ENCODE measurements at places on chromosomes 5 and 9. TPM values are rescaled to one million over a fixed set of nuclear protein-coding genes. Genes with fewer than 3 reads are reported as not detected.

GRCh38 chr9:14500705-14501104 is 186.8 kb upstream of the NFIB start:
- no peak for DNase-seq

GRCh38 chr9:15349892-15350761 is 43.1 kb upstream of the TTC39B start:
- peak; percentile 22 for DNase-seq

PCDHGA2 gene
- 7.3 TPM for total RNA-seq

GRCh38 chr5:76271836-76272235 is 131.2 kb upstream of the IQGAP2 start:
- DNase-seq = no peak

GRCh38 chr5:43195670-43196265 is 3.7 kb downstream of the NIM1K start:
- DNase-seq = no peak

DNA sequence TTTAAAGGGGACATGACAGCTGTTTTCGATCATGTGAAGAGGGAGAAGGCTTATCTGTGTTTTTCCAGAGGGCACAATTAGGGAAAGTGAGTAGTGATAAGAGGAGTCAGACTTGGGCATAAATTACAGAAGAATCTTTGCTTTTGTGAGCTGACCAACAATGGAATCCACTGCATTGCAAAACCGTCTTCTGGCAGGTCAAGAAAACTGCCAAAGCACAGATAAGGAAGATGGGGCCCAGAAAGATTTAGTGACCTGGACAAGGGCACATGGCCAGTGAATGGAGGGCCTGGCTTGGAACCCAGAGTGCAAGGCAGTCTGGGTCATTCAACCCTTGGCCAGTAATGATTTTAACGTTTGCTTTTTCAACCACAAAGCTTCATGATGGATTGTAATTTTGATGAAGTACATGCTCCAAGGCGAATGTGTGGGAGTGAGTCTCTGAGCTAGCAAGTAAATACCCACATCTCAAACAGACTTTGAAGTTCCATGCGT is 153.2 kb upstream of the MAST4 start:
- DNase-seq = peak; percentile 23

OR1L6 gene
- not detected for total RNA-seq

DNA sequence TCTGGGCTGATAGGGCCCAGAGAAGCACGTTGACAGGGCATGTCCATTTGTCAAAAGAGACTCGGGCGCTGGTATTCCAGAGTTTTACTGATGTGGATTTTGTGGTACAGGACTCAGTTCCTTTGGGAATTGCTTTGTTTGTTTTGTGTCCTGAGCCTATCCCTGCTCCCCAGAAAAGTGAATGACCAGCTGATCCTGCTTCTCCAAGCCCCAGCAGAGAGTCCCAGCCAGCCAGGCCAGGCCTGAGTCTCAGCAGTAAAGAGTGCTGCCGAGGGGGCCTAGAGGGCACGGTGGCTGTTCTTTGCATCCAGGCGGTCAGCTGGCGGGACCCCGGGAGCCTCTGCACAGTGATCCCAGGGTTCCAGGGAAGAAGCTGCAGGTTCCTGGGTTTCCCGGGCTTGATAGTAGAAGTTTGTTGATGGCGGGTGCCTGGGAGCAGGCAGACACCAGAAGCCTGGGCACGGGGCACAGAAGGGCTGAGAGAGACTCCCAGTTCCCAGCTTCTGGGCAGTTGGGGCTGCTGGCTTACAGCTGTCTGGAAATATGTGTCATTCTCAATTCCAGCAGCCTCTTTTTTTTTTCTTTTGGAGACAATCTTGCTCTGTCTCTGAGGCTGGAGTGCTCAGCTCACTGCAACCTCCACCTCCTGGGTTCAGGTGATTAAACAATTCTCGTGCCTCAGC is 8.7 kb downstream of the PRDM12 start:
- no peak for DNase-seq

DNA sequence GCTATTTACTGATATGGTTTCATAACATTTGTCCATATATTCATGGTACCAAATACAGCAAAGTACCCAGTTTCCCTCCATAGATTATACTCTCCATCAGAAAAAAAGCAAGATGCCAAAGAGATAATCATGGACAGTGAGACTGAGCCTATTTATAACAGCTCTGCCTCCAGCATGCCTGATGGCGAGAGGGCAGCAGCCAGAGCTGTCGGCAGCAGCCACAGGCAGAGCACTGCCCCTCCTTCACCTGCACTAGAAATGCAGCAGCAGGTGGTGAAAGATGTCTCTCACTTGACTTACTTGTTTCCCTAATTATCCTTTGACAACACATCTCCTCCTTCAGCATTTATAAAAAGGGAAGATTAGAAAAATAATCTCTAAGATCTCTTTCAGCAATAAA is 32.4 kb downstream of the CTNNAL1 start:
- DNase-seq = no peak

GRCh38 chr5:162202285-162202880 is 134.8 kb downstream of the GABRG2 start:
- no peak for DNase-seq

NEURL1B gene
- total RNA-seq = 33.6 TPM

DNA sequence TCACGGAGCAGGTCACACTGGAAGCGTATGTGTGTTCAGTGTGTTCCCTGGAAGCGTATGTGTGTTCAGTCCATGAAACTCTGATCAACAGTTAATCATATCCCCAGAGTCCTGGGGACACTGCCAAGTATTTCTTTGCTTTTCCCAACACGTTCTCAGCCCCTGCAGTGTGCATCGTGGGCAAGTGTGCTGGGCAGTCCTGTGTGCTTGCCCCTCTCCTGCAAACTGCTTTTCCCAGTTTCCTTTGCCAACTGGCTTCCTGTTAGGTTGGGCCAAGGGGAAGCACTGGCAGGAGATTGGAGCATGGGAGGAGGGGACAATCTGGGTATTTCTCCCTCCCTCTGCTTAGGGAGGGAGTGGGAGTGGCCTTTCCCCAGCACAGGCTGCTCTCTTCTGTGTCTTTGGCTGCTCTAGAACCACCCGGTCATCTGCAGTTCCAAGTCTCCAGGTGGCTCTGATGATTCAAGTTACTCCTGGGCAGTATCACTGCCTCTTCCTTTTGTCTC is 36.8 kb upstream of the NEK6 start:
- DNase-seq = peak; percentile 36

- DNase-seq = no peak
These were observed 266.7 kb downstream of the PJA2 start for GRCh38 chr5:109143031-109143430.

DNA sequence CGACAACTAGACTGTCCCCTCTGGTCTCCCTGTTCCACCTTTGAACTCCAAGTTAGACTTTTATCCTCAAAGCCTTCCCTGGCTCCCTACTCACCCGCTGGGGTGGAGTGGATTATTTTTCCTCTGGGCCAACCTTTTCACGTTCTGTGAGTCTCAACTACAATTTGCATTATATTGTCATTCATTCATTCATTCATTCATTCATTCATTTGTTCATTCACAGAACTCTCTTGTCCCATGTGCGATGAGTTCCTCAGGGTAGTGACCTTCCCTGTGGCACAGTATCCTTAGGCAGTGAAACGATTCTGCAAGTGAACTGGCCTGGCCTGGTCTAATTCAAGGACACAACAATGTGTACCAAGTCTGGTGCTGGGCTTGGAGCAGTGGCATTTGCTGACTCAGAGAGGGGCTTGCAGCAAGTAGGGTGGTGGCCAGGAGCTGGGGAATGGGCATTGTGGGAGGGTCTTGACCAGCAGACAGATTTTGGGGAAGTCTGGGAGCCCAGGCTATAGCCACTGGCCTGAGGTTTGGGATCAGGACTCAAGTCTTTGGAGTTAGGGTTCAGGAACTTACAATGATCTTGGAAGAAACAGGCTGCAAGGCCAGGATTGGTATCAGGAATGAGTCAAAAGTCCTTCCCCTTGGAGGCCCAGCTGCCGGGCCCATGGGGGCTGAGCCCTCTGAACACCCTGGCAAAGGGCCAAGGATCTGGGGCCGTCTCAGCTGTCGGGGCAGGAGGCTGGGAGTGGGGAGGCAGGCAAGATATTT is 37.2 kb upstream of the COL15A1 start:
- peak; percentile 73 for DNase-seq

PCDHB16 gene
- 2.6 TPM for total RNA-seq

GRCh38 chr9:79057576-79057975 is 514.2 kb upstream of the TLE4 start:
- DNase-seq = no peak

GKAP1 gene
- 18.3 TPM for total RNA-seq

CAMK4 gene
- 0.63 TPM for total RNA-seq

TAF11L11 gene
- total RNA-seq = not detected

DNA sequence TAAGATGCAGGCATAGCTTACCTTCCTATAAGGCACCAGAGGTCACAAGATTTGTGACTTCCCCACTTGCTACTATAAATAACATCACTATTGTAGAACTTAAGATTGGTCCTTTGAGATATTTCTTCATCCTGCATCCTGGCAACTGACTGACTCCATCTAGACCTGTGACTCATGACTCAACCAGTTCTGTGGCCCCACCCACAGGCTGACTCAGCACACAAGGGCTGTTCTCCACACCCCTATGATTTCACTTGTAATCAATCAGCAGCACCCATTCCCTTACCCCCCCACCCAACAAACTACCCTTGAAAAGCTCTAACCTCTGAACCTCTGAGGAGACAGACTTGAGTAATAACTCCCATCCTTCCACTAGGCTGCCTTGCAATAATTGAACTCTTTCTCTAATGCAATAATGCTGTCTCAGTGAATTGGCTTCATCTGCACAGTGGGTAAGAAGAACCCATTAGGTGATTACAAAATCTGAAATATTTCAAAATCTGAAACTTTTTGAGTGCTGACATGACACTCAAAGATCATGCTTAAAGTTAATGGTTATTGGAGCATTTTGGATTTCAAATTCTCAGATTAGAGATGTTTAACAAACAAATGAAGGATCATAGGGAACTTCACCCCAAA is 296.7 kb downstream of the ARL15 start:
- DNase-seq = peak; percentile 29

DNA sequence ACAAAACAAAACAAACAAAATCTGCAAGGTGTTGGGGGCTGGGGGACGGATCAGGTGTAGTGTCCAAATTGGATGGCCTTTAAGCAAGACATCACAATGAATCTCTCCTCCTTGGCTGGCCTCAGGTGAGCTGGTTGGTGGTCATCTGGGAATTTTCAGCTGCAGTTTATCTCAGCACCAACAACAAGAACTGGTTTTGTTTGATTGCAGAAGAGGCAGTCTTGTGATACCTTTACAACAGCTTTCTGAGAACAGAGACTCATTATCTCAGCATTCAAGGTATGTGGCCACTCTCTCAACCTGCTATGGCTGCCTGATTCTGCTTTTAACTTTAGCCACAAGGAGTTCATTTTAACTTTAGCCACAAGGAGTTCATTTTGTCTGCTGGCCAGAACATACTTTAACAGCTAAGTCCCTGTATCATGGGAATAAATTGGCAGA is 1543.4 kb downstream of the EFNA5 start:
- DNase-seq = no peak

DNA sequence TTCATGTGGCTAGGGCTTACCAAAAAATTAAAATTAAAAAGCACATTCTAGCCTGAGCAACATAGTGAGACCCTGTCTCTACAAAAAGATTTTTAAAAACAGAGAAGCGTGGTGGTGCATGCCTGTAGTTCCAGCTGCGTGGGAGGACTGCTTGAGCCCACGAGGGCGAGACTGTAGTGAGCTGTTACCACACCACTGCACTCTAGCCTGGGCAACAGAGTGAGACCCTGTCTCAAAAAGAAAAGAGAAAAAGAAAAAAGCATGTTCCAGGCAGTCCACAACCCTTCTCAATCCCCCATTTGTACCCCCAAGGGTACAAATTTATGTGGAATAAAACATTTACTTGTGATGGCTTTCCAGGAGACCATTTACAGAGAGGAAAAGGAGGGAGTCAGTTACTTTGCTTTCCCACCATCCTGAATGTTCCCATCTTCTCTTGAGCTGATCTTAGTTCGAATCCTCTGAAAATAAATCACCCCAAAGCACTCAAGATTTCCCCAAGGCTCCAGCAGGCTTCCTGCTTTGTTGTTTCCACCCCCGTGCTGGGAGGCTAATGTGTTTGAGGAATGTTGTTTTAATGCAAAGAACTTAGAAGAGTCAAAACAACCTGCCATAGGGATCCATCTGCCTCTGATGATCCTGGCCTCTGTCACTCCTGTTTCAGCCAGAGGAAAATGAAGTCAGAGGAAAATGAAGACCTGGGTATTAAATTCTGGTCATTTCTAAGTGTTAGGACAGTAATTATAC is 384.7 kb downstream of the BNC2 start:
- DNase-seq = no peak

CARTPT gene
- not detected for total RNA-seq

DNA sequence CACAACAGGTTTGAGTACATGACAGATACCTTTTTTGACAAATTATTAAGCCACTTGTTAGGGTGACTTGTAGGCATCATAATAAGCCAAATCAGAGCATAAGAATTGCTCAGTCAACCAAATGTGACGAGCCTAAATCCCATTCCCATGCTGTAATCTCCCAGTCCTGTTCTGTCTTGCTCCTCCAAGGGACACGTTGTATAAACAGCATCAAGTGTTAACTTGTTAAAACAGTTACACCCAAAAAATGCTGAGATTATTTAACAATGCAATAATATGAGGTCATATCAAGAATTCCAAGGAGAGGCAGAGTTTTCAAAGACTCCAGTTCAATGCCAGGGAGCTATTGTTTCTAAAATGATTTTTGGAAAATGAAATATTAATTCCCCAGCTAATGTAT is 76.2 kb downstream of the SH3TC2 start:
- DNase-seq = no peak

EFNA5 gene
- 29.2 TPM for total RNA-seq

- DNase-seq = peak; percentile 73
These were observed 111.8 kb downstream of the CARTPT start for GRCh38 chr5:71830681-71831539.

- no peak for DNase-seq
These were observed 150.3 kb downstream of the GPBP1 start for GRCh38 chr5:57324181-57324580.

GRCh38 chr5:91957666-91958065 is 574.5 kb upstream of the ARRDC3 start:
- DNase-seq = peak; percentile 32

GRCh38 chr9:68429631-68430030 is 73.2 kb downstream of the PGM5 start:
- DNase-seq = no peak

PCDHB11 gene
- 3.3 TPM for total RNA-seq

F2RL1 gene
- 1.7 TPM for total RNA-seq

- no peak for DNase-seq
These were observed 496 bp downstream of the MAPK9 start for GRCh38 chr5:180291234-180291940.

GRCh38 chr5:169716287-169716686 is 79.2 kb downstream of the DOCK2 start:
- no peak for DNase-seq

GRCh38 chr5:2293906-2294305 is 411.2 kb upstream of the IRX4 start:
- DNase-seq = no peak

SAXO1 gene
- total RNA-seq = not detected

ANXA2R gene
- 1.9 TPM for total RNA-seq

DNA sequence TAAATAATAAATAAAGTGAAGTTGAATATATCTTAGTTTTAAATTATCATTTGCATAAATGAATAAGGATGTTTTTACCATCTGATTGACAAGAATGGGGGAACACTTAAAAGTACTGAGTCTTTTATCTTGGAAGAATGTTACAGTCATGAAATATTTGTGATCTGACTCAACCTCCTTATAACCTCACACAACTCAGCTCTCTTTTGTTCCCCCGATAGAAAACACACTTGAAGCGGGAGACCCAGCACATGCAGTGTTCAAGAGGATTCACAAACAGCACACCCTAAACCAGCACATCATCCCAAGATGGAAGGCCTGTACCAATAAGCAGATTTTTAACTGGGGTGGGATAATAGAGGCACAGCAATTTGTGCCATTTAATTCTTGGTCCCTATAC is 15.5 kb downstream of the BAAT start:
- no peak for DNase-seq

- DNase-seq = no peak
These were observed 26.8 kb upstream of the MVB12B start for GRCh38 chr9:126299706-126300276.

All from left cardiac atrium (tissue), 4 donors.